ENCODE measurements at places on chromosomes 16 and 17. TPM values are rescaled to one million over a fixed set of nuclear protein-coding genes. Genes with fewer than 3 reads are reported as not detected.

IRX5 gene
- polyA plus RNA-seq: 3.7 TPM

DNA sequence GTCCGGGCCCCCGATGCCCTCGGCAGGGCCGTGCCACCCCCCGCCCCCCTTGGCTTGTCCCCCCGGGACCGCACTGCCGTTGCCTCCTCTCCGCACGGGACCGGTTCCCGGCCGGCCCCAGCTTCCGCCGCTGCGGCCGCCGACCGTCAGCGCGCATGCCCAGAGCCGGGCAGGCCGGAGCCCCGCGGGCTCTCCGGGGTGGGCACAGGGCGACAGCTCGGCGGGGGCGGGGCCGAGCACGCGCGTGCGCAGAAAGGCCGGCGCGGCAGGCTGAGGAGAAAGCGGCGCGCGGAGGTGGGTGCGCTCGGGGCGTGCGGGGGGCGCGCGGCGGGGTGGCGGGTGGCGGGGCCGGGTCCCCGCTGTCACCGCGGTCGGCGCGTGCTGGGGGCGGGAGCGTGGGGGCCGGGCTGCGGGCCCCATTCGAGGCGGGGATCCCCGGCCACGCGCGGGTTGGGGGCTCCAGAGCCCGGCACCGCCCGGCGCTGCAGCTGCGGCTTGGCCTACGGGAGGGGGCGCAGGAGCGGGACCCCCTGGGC lies at the start of gene TBC1D24:
TBC1D24 (plus strand) TSS at position 251 of the 536 bp plus-strand sequence. CDS start 21,022 bp downstream, outside the sequence.
- H3K27me3 ChIP-seq: no peaks in the 10 kb centered on the region
- H3K36me3 ChIP-seq: no peaks in the 10 kb centered on the region
- DNase-seq: peak; percentile 91
- H3K4me3 ChIP-seq: peak within 1 kb of the TSS; percentile 44
- H3K4me1 ChIP-seq: peaks cover 45% of the 10 kb centered on the region
- H3K27ac ChIP-seq: peak within 1 kb of the TSS; percentile 88

SKAP1 gene
- 42.6 TPM for polyA plus RNA-seq

- H3K27ac ChIP-seq: no peak overlapping the region
- no peaks in the 10 kb centered on the region for H3K27me3 ChIP-seq
- peaks cover 23% of the 10 kb centered on the region for H3K36me3 ChIP-seq
- H3K4me1 ChIP-seq: peaks cover 7% of the 10 kb centered on the region
These were observed 11.6 kb upstream of the RNF213 start for GRCh38 chr17:80248894-80249710.

DNA sequence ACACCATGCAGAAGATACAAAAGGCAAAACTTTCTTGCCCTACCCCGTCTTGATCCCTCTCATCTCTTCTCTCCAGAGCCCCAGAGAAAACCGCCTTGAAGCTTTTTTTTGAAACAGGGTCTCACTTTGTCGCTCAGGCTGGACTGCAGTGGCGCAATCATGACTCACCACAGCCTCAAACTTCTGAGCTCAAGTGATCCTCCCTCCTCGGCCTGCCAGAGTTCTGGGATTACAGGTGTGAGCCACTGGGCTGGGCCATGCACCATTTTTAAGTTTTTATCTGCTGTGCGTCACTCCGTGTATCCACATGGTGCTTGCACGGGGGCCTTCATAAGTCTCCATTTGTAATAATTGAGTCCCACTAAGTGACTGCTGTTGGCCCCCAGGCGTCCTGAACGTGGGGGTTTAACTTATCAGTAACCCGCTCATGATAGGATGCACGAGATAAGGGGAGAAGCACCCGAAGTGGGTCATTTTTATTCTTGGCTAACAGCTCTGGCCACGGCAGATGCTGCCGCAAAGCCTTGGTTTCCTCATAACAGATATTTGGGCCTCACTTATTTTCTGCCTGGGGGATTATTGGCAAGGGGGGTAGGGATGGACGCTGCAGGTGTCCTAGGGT lies 8.6 kb downstream of the DNAH17 start:
- no peak overlapping the region for H3K27ac ChIP-seq
- no peak overlapping the region for H3K4me3 ChIP-seq
- H3K27me3 ChIP-seq: no peaks in the 10 kb centered on the region
- no peaks in the 10 kb centered on the region for H3K36me3 ChIP-seq

DNA sequence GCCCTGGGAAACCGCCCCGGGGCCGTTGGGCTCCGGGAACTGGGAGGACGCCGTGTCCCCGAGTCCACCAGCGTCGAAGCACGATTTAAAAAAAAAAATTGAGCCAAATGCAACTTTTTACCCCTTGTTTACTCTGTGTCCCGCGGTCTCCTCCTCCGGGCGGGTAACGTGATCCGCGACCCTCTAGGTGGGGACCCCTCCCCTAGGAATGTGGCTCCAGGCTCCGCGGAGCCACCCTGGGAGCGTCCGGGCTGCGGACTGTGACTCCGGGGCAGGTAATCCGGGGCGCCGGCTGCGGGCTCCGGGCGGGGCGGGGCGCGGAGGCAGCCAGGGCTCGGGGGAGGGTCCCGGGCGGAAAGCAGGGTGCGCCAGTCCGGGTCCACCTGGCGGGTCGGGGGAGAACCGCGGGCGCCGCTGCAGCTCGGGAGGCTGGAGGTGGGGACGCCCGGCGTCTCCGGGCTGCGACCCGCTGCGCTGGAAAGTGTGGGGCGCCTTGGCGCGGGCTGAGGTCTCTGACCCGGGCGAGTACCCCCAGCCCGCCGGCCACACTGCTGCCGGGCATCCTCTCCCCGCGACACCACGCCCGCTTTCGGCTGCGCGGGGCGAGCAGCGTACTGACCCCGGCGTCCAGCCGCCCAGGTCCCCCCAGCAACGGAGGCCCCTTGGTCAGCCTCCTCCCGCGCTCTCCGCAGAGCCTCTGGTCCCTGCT lies 852 bp upstream of the HELZ start:
- no peaks in the 10 kb centered on the region for H3K27me3 ChIP-seq
- H3K4me1 ChIP-seq: peaks cover 15% of the 10 kb centered on the region

- no peak overlapping the region for H3K4me3 ChIP-seq
- no peak overlapping the region for H3K27ac ChIP-seq
- H3K36me3 ChIP-seq: no peaks in the 10 kb centered on the region
- no peaks in the 10 kb centered on the region for H3K4me1 ChIP-seq
These were observed 48.2 kb downstream of the KCNJ2 start for GRCh38 chr17:70217571-70217970.

GRCh38 chr16:104355-104754 lies 26.3 kb downstream of the MPG start:
- no peak overlapping the region for H3K27ac ChIP-seq
- no peaks in the 10 kb centered on the region for H3K36me3 ChIP-seq

- H3K4me1 ChIP-seq: peaks cover 6% of the 10 kb centered on the region
- no peak for DNase-seq
- no peaks in the 10 kb centered on the region for H3K27me3 ChIP-seq
- H3K4me3 ChIP-seq: peak overlapping the region; percentile 14
- H3K27ac ChIP-seq: peak overlapping the region; percentile 59
- no peaks in the 10 kb centered on the region for H3K36me3 ChIP-seq
These were observed 1.9 kb downstream of the CLEC16A start for GRCh38 chr16:10946308-10946707.

PIGW gene
- polyA plus RNA-seq: 4.7 TPM

DNA sequence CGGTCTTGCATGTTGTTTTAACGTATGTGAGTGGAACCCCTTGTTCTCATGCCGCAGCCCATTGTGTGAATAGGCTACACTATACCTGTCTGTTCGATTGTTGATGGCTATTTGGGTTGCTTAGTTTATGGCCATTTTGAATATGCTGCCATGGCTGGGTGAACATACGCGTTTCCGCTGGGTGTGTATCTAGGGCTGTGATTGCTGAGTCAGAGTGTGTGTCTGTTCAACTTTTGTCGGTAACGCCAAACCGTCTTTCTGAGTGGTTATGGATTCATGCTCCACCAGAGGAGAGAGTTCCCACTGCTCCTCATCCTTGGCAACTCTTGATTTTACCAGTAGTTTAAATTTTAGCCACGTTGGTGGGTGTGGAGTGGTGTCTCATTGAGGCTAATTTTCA lies 77.0 kb downstream of the METRNL start:
- DNase-seq: no peak
- H3K27ac ChIP-seq: no peak overlapping the region
- no peak overlapping the region for H3K4me3 ChIP-seq
- no peaks in the 10 kb centered on the region for H3K4me1 ChIP-seq
- no peaks in the 10 kb centered on the region for H3K36me3 ChIP-seq

ASGR2 gene
- 1.4 TPM for polyA plus RNA-seq

DNA sequence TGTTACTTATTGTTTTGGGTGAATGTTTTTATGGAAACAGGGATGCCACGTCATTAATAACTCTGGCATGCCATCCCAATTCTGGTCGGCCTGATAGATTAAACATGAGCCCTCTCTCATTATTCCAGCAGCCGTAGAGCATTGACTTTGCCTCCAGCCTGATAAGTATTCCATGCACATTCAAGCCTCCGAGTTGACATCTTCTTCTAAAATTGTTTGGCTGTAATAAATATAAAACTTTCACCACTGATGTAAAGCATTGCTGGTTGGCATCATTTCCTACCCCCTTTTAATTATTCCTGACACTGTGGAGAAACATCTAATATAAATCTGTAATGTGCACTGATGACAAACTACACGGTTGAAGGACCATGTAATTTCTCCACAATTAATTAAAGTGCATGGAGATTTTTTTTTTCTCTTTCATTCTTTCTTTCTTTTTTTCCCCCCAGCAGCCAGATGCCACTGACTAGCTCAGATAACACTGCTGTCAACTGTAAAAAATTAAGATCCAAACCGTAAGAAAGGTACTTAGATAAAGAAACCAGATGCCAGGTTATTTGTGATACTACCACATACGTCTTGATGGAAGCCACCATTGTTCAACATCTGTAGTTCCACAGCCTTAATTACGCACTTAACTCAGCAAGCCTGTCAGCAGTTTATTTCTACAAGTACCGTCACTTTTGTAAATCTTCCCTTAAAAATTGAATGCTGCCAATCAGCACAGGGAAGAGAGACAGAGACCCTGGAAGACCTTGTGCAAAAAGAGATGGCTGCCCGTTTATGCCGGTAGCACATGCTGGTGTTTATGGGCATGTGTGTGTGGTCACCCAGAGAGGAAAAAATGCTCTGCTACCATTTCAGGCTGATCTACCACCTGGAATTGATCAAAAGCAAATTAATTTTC lies 237.7 kb downstream of the IRX3 start:
- no peaks in the 10 kb centered on the region for H3K27me3 ChIP-seq
- no peaks in the 10 kb centered on the region for H3K36me3 ChIP-seq
- H3K4me3 ChIP-seq: no peak overlapping the region
- no peak overlapping the region for H3K27ac ChIP-seq
- no peak for DNase-seq
- H3K4me1 ChIP-seq: no peaks in the 10 kb centered on the region

DNA sequence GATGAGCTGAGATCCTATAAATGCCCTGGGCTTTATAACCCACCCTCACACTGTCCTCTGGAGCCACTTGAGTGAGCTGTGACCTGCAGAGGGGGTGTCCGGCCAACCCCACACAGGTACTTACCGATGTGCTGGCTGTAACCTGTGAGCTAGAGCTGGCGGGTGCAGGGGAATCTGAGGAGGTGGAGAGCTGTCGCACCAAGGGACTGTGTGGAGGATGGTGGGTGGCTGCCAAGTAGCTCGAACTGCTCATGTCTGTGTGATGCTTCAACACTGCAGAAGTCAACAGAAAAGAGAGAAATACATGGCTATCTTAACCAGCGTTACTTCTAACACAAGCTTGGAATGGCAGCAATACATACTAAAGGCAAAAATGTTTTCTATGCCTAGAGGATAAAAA lies 39.4 kb downstream of the STH start:
- no peaks in the 10 kb centered on the region for H3K4me1 ChIP-seq
- H3K27ac ChIP-seq: no peak overlapping the region

GRCh38 chr17:57965521-57966160 lies 10.4 kb upstream of the CUEDC1 start:
- H3K27me3 ChIP-seq: no peaks in the 10 kb centered on the region
- DNase-seq: no peak
- no peak overlapping the region for H3K4me3 ChIP-seq
- no peak overlapping the region for H3K27ac ChIP-seq
- H3K36me3 ChIP-seq: no peaks in the 10 kb centered on the region

DNA sequence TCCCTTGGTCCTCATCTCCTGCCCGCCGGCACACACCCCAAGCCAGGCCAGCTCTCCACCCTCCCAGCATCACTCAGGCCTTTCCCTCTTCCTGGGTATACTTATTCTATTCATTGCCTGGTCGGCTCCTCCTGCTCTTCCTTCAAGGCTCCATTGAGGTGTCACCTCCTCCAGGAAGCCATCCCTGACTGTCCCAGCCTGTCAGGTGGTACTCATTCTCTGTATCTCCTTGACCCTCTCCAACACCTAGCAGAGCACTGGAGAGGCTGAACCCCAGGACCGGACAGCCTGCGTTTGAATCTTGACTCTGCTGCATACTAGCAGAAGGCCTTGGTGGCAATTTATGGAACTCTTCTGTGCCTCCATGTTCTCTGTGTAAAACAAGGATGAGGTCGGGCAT lies 428 bp upstream of the TNFRSF13B start:
- no peaks in the 10 kb centered on the region for H3K4me1 ChIP-seq
- no peak overlapping the region for H3K4me3 ChIP-seq
- H3K27me3 ChIP-seq: no peaks in the 10 kb centered on the region
- no peak for DNase-seq
- no peaks in the 10 kb centered on the region for H3K36me3 ChIP-seq

CPHXL2 gene
- not detected for polyA plus RNA-seq

DNA sequence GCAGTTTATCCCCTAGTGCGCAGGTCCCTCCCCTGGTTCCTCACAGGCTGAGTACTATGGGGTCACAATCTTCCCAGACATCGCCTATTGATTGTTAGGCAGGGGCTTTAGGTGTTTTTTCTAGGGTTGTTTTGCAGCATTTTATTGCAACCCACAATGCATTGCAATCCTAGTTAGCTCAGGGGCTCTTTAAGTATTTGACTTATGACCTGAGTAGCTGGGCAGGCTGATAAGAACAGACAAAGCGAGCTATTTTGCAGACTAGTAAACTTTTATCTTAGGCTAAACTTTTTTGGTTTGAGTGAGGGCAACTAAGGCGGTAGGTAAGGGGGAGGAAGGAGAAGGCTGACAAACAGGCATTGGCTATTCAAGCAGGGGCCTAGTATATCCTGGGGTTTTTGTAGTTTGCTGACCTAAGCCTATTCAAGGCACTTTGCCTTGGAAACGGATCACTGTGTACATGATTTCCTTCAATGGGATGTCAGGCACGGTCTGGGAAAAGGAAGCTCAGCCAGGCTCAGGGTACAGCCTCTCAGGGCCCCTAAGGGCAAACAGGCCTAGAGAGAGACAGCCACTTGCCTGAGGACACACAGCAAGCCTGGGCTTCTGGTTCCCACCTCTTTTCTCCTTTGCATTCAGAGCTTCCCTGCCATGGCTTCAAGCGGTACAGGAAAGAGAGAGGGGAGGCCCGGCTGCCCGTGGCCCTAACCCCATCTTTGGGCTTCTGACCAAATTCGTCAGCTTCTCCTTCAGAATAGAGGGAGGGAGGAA lies 6.4 kb downstream of the DRC7 start:
- no peak overlapping the region for H3K27ac ChIP-seq
- no peak overlapping the region for H3K4me3 ChIP-seq
- H3K36me3 ChIP-seq: no peaks in the 10 kb centered on the region
- no peaks in the 10 kb centered on the region for H3K4me1 ChIP-seq
- peak; percentile 46 for DNase-seq

KRT15 gene
- 0.15 TPM for polyA plus RNA-seq
